Amygdala (tissue), 56 donors: ENCODE measurements at places on chromosomes 5 and 9.

DNA sequence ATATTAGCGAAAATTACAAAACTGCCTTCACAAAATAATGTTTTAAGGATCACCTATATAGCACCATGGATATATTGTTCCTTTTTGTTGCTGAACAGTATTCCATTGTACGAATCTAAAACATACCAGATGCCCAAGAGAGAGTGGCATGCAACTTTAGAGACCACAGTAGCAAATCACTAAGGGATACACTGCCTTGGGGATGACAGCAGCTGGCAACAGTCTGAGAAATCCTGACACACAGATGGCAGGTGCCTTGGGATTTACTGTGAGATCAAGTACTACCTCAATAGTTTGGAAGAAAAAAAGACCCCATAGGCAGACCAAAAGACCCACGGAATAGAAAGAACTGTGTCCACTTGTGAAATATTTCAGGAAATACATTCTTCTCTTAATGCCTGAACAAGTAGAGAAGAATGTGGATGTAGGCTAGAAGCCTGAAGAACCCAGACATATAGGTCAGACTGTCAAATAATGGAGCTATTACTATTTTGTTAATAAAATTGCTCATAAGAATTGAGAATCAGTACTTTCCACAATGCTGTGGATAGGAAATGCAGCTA is 53.4 kb downstream of the PLPP1 start:
- DNase-seq, result no peak

- no peak for DNase-seq
Observed at GRCh38 chr5:13698885-13699284, 245.6 kb downstream of the DNAH5 start.

DNA sequence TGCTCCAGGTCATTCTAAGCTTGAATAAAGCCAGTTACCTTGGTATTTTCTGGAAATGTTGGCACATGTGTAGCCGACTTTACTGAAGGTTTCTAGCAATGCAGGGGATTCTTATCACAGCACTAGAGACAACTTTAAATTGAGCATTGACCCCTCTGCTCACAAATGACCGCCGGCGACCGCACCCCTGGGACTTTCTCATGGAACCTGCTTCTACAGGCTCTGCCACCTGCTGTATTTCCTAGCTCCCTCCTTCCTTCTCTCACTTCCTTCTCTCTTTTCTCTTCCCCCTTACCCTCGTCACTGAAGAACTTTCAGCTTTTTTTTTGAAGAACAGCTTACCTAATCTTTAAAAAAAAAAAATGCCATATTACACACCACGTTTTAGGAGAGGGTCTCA is 30.9 kb upstream of the DAB2 start:
- no peak for DNase-seq

DNA sequence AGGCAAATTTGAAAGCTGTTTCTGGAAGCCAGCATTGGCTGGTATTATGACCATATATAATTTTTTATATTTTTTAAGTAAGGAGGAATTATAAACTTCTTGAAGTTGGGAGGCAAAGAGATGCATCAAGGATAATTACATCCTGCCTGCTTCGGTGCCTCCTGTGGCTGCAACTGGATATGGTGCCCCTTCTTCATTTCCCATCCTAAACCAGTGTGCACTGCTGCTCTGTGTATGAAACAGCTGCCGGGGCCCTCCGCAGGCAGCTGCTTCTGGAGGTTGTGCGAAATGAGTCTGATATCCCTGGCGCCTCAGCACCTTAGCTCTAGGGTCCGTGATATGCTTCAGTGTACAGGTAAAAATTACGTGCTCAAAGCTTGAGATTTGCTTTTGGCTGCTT is 304.2 kb downstream of the ENC1 start:
- DNase-seq, result no peak

- no peak for DNase-seq
Observed at GRCh38 chr9:103474156-103474555, 479.0 kb downstream of the CYLC2 start.

GRCh38 chr5:44603496-44604272 is 205.1 kb upstream of the MRPS30 start:
- DNase-seq, result no peak

GRCh38 chr5:99141534-99142128 is 212.8 kb upstream of the CHD1 start:
- DNase-seq, result no peak

- no peak for DNase-seq
Observed at GRCh38 chr9:135932656-135933055, 25.3 kb upstream of the CAMSAP1 start.

- no peak for DNase-seq
Observed at GRCh38 chr5:151054709-151055108, 26.1 kb downstream of the TNIP1 start.

- no peak for DNase-seq
Observed at GRCh38 chr9:6632516-6633183, 12.9 kb downstream of the GLDC start.

GRCh38 chr5:116834796-116835515 is 260.3 kb upstream of the SEMA6A start:
- no peak for DNase-seq
